Type B pancreatic cell (in vitro differentiated cells): ENCODE measurements at places on chromosomes 13 and 19.

DNA sequence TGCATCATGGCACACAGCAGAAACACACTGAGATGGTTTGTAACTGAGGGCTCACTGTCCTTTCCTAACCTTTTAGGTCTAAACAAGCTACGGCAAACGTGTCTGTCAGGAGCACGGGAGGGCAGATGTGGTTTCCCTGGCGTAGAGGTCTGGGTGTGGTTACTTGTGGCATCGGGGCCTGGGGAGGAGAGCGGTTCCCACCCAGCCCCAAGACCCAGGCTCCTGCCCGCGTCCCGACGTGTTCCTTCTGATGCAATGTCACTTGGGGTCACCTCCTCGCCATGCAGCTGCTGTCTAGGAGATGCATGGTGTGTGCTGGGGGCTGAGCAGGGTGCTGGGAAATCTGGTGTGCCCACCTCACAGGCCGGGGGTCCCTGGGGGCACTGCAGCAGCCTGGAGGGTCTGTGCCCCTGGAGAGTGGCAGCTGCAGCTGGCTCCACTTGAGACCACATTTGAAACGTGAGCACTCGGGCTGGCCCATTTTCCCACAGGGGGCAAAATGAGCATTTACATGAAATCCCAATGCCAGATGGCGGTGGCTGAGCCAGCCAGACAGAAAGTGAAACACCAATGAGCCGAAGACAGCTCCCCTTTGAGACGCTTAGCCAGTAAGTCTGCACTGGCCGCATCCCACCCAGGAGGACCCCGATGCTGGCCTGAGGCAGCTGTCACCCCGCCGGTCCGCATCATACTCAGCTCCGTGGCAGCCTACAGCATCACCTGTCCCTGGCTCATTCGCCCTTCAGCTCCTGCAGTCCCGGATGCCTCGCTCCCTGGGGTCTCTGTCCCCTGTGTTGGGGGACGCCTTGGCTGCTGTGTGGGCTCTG lies 22.3 kb upstream of the MYDGF start:
- H3K27me3 ChIP-seq, result no peaks in the 10 kb centered on the region
- H3K27ac ChIP-seq, result no peak overlapping the region
- H3K4me3 ChIP-seq, result no peak overlapping the region
- no peaks in the 10 kb centered on the region for H3K4me1 ChIP-seq
- no peak for DNase-seq

DNA sequence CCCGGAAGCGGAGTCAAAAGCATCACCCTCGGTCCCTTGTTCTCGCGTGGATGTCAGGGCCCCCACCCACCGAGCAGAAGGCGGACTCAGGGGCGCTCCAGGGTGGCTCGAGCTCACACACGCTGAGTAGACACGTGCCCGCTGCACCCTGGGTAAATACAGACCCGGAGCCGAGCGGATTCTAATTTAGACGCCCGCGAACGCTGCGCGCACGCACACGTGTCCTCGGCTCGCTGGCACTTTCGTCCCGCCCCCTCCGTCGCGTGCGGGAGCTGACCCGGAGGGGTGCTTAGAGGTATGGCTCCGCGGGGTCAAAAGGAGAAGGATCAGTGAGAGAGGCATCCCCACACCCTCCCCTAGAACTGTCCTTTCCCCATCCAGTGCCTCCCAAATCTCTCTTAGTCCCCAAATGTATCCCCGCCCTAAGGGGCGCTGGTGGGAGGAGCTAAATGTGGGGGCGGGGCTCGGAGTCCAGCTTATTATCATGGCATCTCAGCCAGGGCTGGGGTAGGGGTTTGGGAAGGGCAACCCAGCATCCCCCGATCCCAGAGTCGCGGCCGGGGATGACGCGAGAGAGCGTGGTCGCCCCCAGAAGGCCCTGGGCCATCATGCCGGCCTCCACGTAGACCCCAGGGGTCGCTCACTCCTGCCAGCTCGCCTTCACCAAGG lies 451 bp upstream of the ICAM5 start:
- peaks cover 97% of the 10 kb centered on the region for H3K27me3 ChIP-seq
- peaks cover 8% of the 10 kb centered on the region for H3K36me3 ChIP-seq
- DNase-seq, result no peak
- H3K4me1 ChIP-seq, result peaks cover 21% of the 10 kb centered on the region

DNA sequence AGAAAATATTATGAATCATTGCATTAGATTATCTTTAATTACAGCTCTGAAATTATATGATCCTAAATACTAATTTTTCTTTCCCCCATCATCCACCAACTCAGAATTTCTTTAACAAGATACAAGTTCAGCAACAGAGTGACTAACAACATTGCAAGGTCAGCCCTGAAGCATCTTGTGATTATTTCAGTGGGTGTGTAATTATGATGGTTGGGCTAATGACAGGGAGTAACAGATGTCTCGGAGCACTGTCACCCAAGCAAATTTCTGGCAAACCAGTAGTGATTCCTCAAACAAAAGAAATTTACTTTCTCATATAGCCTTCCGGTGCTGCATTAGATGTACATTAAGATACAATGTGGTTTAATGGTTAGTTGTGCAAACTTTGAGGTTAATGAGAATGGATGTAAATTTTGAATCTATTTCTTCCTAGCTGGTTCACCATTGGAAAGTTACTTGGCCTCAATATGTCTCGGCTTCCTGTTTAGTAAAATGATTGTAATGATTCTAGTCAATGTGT lies 238.9 kb downstream of the ITGBL1 start:
- no peak overlapping the region for H3K27ac ChIP-seq
- DNase-seq, result no peak
- peaks cover 10% of the 10 kb centered on the region for H3K27me3 ChIP-seq

GRCh38 chr13:65264066-65264465 lies 1966.1 kb downstream of the PCDH9 start:
- no peaks in the 10 kb centered on the region for H3K27me3 ChIP-seq
- H3K36me3 ChIP-seq, result no peaks in the 10 kb centered on the region
- no peaks in the 10 kb centered on the region for H3K4me1 ChIP-seq

DNA sequence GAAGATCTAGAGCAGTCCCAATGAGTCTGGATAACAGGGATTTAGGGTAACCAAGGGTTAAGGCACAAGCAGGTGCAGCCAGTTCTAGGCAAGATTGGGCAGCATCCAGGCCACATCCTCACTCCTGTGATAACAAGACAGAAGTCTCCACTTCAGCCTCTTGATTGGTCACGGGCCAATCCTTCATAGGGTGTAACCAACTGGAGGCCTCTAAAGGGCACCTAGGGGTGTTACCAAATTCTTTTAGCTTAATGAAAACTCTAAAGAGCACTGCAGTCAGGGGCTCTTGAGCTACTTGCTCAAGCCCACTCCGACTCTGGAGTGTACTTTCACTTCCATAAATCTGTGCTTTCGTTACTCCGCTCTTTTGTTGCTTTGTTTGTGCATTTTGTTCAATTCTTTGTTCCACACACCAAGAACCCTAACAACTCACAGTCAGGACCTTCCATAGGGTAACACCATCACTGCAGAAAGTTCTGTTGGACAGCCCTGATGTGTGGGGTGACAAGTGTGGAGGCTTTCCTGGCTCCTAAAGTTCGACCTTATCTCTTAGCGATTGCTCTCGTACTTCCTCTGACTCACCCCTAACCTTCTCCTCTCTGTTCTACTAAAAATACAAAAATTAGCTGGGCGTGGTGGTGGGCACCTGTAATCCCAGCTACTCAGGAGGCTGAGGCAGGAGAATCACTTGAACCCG lies 36.1 kb downstream of the ZSWIM9 start:
- no peak overlapping the region for H3K27ac ChIP-seq
- no peak for DNase-seq
- H3K27me3 ChIP-seq, result no peaks in the 10 kb centered on the region
- H3K4me3 ChIP-seq, result no peak overlapping the region

DNA sequence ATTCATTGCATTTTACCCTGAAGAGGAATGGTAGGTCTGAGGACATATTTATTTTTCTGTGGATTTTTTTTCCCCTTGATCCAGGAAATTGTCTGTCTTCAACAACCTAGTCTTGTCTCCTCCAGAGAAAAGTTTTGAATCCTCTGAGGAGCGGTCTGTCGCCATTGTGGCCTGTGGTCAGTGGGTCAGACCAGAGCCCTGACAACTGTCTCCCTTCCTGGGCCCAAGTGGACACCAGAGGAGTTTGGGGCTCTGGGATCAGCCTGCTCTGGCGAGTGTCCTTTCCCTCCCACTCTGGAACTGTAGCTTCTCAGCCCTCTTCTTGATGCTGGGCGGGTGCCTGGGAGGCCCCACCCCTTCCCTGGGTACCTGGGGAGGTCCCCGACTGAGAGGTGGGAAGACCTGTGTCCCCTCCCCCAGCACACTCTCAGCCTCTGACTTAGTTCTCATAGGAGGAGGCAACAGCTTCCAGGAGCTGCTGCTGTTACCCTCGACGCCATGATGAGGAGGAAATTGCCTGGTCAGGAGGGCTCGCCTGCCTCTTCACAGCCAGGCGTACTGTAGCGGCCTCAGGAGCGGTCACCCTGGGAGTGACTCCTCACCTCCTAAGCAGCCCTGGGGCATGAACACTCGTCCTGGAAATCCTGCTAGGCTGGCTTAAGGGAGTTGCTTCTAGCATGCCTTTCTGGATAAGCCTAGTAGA lies 110.3 kb downstream of the GGACT start:
- H3K27ac ChIP-seq, result no peak overlapping the region
- H3K27me3 ChIP-seq, result no peaks in the 10 kb centered on the region
- DNase-seq, result no peak
- peaks cover 15% of the 10 kb centered on the region for H3K4me1 ChIP-seq
- H3K36me3 ChIP-seq, result no peaks in the 10 kb centered on the region
